ENCODE measurements at places on chromosomes 5 and 9.

- DNase-seq, result no peak
Measured at GRCh38 chr9:26863074-26863473, 29.5 kb downstream of the CAAP1 start.

DNA sequence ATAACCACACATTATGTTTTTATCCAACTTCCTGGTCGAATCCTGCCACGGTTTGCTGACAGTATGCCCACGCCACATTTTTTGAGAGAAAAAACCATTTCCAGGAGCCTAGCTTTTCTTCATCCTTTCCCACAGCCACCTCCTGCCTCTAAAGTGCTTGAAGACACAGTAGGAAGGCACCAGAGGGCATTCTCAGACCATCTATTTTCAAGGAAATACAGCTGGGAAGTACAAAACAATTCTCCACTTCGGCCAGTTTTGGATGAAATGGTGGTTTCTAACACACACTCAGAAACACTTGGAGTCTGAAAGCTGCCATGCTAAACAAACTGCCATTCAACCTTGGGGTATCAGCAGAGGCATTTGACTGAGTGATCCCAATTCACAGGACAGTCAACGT lies 86.3 kb upstream of the RPS23 start:
- DNase-seq, result no peak

- DNase-seq, result no peak
Measured at GRCh38 chr5:109910874-109911273, 221.1 kb downstream of the MAN2A1 start.

GRCh38 chr5:119342406-119342805 lies 13.4 kb upstream of the TNFAIP8 start:
- no peak for DNase-seq

GRCh38 chr9:90517103-90517502 lies 125.5 kb downstream of the DIRAS2 start:
- DNase-seq, result no peak

DNA sequence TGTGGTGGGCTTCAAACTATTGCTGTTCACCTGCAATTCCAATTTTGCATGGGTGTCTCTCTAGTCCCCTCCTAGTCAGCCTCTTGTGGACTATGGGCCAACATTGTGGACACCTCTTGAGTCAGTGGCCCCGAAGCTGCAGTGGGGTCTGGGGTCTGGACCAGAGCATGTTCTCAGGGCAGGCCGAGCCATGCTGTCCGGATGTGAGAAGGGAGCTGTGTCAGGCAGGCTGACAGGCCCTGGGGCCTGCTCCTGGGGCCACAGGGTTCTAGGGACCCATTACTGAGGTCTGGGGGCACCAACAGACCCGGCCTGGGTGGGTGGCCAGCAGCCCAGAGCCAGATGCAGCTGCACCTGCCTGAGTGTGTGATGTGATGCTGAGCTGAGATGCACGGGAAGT lies 16.5 kb upstream of the IRX4 start:
- DNase-seq, result no peak
